ENCODE measurements at places on chromosomes 4 and X.
A peak's percentile ranks its signal among the peaks of the same experiment; 100 is the strongest.

GRCh38 chr4:81052119-81053068 lies 21.9 kb downstream of the BMP3 start:
- peak; percentile 63 for DNase-seq

GRCh38 chrX:49184294-49185281 lies 1.6 kb downstream of the PRICKLE3 start:
- DNase-seq, result peak; percentile 46

GRCh38 chrX:153727123-153727931 lies 2.7 kb downstream of the ABCD1 start:
- DNase-seq, result no peak

GRCh38 chr4:8906991-8907595 lies 35.5 kb upstream of the HMX1 start:
- DNase-seq, result no peak

- DNase-seq, result no peak
Measured at GRCh38 chr4:20565075-20565721, 135.1 kb upstream of the PACRGL start.

DNA sequence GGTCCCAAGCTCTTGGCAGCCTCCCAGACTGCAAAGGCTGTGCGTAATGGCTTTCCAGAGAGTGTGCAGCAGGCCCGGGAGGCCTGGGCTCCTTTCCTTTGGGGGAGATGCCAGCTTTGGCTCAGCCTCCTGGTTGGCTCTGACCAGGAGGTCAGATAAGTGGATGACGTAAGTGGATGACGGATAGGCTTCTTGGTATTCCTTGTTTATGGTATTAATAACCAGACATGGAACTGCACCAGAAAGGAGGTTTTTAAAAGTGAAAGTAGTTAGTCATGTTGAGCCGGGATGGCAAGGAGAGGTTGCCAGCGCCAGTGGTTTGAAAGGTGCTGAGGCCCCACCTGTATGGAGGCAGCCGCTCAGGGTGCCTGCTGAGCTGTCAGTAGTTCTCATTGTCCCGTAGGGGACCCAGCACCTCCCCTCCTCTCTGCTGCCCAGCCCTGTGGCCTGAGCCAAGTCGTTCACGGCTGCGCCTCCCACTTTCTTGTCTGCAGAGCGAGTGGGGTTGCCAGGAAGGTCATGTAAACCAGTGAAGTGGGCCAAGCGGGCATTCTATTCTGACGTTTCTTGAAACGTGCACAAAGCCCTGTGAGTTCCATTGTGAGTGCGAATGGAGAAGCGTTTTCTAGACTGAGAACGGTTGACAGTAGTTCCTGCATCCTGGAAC lies 28.7 kb upstream of the STOX2 start:
- DNase-seq, result no peak

- no peak for DNase-seq
Measured at GRCh38 chr4:27763830-27764525, 903.3 kb downstream of the STIM2 start.

DNA sequence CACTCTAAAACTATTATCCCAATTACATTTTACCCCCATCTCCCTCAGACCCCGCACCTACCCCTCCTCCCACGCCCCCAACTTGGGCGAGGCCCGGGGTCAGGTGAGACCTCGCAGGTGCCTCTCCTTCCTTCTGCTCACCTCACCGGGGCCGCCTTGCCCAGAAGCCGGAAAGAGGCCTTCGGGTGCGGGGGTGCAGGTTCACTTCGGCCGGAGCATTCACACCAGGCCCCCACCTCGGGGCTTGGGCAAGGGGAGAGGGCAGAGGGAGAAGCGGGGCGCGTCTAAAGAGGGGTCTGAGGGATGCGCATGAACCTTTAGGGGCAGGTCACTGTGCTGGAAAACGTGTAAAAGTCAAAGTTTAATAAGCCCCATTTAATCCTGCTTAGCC lies 427 bp downstream of the ZNF182 start:
- DNase-seq, result no peak

DNA sequence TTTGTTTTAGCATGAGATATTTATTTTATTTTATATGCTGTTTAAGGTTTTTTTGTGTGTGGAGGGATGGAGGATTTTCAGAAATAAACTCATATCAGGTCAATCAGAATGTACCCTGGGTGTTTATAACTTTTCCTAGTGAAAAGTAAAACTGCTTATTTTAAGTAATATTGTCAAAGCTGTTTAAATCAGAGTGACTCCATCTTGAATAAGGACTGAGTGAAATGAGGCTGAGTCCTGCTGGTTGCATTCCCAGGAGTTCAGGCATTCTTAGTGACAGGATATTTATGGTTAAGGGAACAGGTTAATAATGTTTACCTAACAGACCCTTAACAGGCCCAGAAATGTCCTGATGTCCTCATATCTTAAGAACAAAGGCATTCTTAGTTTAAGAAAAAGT lies 1160.9 kb upstream of the PCDH7 start:
- DNase-seq, result no peak

DNA sequence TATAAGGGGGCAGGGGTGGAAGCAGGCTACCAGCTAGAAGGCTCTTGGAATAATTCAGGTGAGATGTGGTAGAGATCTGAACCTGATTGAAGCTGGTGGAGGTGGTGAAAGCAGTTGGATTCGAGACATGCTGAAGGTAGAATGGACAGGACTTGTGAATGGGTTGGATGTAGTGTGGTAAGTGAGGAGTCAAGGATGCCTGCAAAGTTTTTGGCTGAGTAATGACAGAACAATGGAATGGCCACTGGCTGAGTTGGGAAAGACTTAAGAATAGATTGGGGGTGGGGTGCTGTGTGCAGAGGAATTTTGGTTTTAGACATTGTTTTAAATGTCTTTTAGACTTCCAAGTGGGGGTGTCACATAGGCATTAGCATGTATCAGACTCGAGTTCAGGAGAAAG lies 33.5 kb downstream of the HPF1 start:
- DNase-seq, result no peak

DNA sequence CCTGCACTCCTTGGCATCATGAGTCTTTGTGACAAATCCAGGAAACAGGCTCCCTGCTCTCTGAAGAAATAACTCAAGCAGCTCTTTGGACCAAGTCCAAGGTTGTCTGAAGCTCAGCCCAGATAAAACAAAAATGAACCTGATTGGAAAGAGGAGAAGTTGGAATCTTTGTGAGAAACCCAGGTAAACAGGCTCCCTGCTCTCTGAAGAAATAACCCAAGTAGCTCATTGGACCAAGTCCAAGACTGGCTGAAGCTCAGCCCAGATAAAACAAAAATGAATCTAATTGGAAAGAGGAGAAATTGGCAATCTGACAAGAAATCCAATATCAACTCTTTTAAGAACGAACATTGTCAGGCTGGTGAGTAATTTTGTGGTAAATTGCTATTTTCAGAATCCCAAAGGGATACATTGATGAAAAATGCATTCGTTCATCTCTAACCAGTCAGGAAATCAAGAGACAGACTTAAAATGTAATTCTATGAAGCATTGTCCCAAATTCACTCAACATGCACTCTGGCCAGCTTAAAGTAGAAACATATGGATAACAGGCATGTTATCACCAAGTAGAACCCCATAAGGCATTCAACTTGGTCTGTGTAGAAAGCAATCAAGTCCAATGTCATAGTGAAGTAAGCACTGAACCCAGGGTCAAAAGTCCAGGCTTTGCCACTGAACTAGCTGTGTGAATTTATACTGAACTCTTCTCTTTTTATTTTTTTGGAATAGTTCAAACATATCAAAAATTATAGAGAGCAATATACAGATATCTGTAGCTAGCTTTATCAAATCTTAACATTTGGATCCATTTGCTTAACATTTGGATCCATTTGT lies 16.8 kb upstream of the NFXL1 start:
- DNase-seq, result no peak

DNA sequence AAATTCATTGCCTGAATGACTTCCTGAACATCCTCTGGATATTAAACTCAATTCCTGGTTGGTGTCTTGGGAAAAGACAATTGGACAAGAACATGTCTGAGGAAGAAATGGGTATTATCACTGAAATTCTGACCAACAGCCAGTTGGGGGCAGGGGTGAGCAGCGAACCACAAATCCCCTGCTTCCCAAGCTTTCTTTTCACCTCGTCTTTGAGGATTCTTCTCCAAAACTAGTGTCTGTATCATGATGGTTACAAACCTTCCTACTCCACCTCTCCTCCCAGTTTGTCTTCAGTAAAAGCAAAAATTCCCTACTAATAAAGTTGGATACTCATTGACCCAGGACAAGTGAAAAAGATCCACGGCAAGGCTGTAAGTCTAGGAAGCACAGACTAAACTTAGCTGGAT lies 48.3 kb upstream of the WDR1 start:
- DNase-seq, result no peak

DNA sequence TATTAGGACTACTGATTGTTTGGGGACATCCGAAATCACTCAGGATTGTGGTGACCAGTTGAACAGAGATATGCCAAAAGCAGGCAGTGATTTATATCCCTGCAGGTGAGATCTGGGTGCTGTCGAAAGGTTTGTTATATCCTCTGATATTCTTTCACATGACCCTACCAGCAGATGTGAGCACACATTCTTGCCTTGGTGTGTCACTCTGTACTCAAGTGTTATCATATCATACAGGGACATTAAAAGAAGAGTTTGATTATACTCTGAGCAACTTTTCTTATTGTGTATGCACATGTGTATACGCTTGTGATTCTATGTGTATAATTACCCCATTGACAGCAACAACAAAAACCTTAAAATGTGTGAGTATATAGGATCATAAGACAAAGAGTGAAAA lies 381.2 kb upstream of the IGFBP7 start:
- no peak for DNase-seq

DNA sequence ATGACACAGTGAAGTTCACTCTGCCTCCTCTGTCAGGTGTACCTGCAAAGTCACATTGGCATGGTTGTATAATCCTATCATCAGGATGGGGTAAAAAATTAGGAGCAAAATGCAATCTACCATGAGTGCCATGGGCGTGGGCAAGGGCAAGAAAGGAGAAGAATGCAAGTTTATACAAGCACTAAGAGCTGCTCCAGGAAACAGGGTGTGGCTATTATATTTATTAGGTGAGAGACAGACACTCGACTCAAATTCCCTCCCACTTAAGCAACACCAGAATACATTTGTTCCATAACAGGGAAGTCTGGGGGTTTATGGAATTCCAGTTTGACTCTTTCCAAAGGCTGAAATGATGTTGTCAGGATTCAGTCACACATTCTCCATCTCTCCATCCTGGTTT lies 378.8 kb downstream of the BCOR start:
- DNase-seq, result no peak

DNA sequence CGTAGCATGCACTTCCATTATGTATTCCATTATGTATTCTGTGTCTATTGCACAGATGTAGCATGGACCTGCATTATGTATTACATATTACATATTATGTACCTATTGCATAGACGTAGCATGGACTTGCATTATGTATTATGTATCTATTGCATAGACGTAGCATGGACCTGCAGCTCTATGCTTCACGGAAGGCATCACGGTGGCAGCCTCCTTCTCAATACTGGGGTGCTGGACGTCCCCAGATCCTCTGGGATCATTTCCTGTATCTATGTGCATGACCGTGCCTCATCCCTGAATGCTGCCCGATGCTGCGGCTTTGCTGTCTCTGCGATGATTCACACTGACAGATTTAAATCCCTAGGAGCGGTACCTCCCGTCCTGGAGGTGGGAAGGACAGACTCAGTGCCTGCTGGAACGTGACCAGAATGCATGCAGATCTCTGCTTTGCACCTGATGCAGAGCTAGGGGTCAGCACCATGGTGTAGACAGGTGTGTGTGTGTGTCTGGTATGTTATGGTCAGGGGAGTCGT lies 317.5 kb downstream of the DHRSX start:
- DNase-seq, result no peak

DNA sequence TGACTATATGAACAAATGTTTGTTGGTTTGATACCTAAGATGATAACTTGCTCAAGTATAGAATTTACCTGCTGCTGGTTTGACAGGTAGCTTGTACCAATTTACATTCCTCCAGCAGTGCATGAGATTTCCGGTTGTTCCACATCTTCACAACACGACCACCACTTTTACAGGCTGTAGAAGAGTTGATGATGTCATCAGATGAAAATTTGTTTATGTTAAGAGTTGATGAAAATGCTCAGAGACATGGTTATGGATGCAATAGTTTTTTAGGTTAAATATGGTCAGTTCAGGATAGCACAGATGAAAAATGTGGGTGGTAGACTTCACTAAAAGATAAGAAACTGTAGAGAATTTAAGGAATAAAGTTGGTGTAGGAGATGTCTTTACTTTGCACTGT lies 468.3 kb downstream of the PCDH18 start:
- no peak for DNase-seq

- no peak for DNase-seq
Measured at GRCh38 chrX:132602701-132603100, 113.9 kb upstream of the MBNL3 start.

- no peak for DNase-seq
Measured at GRCh38 chr4:76997077-76997476, 47.5 kb downstream of the SEPTIN11 start.

DNA sequence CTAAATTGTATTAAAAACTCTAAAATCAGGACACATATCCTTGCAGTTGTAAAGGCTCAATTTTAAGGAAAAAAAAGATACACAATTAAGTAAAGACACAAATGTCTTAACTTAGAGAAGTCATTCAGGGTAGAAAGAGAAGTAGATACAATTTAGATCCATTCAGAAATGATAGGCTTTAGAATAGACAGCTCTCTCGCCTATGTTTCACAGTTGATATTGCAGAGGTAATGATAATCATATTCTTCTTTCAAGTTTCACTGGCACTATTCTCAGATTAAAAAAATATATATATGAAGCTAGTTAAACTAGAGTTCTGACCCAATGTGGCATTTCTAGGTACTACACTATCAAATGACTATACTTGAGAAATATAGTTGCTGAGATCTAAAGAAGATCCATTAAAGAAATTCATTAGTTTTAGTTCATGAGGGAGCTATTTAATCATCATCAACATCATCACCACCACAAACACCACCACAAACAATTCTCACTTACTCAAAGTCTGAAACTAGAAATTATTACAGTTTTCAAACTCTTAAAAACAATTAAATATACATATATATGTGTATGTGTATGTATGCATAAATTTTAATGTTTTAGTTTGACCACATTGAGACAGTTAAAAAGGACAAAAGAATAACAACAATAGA lies 93.1 kb downstream of the ANTXR2 start:
- no peak for DNase-seq

GRCh38 chr4:43223820-43224219 lies 331.3 kb downstream of the GRXCR1 start:
- DNase-seq, result no peak

DNA sequence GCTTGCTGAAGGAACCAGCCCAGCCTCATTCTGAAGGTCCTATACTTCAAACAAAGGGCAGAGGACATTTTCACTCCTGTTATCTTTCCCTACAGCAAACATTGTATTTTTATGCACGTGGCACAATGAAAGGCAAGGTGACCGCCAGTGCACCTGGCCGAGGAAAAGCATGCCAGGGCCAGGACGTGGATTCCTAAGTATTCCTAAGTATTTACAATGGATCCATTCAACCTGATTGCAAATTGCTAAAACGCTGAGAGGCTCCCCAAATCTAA lies 127.9 kb upstream of the FTHL17 start:
- no peak for DNase-seq
